ENCODE measurements at places on chromosomes 1 and 21.

DNA sequence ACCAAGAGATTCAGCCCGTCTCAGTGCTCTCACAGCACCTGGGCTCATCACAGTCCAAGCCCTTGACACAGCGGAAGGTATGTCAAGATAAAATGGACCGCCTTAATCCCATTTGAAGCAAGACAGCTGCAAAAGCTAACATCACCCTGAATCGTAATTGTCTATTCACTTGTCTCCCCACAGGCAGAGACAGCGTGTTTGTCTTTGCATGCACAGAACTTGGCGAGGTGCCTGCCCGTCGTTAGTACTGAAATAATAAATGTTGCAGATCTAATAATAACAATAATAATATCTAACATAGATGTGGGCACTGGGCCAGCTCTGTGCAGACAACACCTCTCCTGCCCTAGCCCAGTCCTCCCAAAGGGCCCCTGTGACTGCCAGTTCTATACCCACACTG, 271.7 kb downstream of the NPHP4 start:
- DNase-seq: no peak

GRCh38 chr1:5448486-5448885, 543.7 kb downstream of the NPHP4 start:
- DNase-seq: peak; percentile 24

- DNase-seq: no peak
Observed at GRCh38 chr1:180636138-180636537, 4.3 kb downstream of the XPR1 start.

DNA sequence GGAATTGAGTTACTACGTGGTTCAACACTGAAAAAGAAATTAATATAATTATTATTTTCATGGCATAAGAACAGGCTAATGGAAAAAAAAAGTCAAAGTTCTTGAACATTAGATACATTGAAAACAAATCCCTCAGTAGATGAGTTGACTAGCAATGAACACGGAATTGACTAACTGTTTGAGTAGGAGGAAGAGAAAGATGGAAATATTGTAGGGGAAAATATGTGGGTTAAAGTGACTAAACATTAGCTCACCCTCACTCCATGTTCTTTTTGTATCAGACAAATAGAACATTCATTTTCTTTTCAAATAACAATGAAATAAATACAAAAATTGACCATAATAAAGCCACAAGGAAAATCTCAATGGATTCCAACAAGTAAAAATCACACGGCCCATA, 84.3 kb downstream of the KCNK2 start:
- no peak for DNase-seq

DNA sequence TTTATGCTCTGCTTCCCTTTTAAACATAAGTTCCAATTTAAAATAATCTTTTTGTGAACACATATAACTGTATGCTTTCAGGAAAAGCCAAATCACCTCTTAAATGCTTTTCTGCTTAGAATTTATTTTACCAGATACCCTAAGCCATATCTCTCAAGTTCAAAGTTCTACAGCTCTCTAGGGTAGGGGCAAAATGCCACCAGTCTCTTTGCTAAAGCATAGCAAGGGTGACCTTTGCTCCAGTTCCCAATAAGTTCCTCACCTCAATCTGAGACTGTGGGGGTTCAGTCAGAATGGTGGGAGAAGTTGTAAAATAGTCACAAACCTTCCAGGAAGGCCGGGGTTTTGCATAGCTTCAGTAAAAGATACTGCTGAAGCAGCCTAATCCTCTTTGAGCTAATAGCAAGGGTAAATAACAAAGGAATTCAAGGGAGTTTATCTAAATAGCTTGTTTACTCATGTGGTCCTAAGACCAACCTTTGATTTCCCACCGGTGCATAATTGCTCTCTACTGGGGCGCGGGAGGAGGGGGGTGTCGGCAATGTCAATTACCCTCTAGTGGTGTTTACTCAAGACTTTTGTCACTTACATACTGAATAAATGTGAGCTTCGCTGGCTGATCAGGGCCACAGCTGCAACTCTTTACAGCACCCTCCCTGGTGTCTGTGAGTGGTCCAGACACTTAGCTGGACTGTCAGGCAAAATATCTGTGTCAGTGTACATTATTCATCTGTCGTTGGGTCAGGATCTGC, 1376.2 kb downstream of the NCAM2 start:
- no peak for DNase-seq

DNA sequence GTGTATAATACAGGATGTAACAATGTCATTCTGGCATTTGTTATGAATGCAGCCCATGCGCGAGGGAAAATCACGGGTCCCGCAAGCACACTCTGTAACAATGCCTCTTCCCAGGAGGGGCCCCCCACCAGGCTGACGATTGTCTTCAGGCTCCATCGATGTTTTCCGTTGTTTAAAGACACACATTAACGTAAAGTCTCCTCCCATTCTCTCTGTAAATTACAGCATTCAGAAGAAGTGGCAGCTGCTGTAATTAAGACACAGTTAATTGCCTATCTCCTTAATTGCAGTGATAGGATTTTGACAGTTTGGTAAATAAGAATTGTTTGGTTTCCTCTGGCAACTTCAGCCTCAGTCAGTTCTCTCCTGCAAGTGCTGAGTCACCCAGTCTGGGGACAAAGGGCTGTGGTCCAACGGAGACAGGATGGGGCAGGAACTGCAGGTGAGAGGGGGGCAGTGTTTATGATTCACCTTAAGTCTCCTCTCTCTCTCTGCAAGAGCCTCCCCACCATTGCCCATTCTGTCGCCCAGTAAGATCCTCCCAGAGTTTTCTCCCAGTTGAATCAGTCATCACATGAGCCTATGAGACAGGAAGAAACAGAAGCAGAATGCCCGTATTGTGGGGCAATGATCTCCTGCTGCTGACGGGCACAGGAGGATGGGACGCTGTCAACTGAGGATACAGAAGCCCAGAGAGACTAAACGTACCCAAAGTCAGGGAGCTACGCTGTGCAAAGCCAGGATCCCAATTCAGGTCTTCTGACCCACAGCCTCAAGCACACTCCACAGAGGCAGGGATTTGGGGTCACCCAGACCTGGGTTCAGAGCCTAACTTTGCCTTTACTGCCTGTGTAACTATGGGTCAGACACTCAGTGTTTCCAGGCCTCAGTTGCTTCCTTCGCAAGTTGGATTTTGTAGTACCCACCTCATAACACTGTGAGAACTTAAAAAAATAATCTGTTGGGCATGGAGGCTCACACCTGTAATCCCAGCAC, 110.0 kb downstream of the ADSS2 start:
- peak; percentile 13 for DNase-seq

DNA sequence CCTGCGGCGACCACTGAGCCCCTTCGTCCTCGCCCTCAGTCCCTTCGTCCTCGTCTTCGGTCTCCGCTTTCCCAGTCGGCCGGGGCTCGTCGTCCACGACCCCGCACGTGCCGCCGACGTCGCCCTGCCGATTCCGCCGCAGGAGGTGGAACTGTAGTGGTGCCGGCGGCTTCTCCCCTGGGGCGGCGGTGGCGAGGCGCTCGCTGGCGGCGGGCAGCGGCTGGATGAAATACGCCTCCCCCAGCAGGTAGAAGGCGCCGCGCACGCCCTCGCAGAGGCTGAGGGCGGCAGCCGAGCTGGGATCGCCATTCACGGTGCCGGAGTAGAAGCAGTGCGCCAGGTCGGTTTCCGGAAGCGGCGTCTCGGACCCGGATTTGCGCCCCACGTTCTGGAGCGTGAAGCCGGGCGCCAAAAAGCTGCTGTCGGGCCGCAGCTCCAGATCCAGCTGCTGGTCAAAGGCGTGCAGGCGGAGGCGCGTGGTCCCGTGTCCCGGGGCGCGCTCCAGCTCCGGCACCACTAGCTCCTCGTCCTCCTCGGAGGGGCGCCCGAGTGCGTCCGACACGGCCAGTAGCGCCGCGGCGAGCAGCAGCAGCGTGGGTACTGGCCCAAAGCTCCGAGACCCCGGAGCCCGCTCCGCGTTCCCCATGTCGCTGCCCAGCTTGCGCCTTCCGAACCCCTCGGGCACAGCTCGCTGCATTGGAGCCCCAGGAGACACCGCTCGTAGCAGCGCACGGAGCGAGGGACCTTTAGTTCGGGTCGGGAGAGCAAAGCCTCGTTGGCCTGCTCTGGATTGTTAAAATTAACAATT, 747 bp downstream of the ADAMTS1 start:
- DNase-seq: peak; percentile 13

DNA sequence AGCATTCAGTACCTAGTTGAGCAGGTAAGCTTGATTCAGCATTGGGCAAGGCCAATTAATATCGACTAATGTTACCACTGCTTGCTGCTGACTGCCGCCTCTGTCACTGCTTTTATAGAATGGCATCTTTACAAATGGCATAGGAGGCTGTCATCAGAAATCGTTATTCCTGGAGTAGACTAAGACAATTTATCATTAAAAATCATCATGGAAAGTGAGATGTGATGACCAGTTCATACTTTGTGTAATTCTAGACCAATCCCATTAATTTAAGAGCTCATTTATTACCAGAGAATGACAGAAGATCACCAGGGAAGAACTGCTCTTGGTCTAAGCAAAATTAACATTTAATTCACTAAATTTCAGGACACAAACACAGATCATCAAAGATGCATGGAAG, 254.0 kb downstream of the SPATA17 start:
- DNase-seq: no peak

DNA sequence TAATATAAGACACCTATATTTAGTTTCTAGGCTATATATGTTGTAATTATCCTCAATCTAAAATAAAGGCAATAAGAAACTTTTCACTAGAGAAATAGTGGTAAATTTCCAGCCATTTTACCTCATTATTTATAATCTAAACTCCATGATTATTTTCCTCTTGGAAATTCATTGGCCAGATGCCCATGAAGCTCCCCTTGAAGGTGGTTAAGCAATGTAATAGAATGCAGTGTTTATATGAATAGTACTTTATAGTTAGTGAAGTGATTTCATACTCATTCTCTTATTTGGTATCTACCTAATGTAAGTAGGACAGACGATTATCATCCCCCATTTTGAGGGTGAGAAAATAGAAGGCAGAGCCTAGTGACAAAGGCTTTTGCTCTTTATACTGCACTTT, 26.5 kb downstream of the NFYC start:
- no peak for DNase-seq

DNA sequence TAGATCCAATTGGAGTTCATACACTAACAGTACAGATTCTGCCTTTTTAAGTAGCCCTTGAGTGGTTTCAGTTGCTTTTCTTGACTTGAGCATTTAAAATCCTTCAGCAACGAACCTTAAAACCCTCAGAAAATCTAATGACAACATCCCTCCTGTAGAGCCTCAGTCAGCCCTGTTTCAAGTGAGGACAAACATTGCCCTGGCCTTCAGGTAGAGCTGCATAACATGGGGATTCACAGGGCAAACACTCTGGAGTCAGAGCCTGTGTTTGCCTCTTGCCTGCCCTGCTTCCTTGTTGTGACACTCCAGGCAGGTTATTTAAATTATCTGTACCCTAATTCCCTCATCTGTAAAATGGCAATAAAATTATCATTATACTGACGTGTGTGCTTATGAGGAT, 96.1 kb upstream of the KCNA3 start:
- no peak for DNase-seq

DNA sequence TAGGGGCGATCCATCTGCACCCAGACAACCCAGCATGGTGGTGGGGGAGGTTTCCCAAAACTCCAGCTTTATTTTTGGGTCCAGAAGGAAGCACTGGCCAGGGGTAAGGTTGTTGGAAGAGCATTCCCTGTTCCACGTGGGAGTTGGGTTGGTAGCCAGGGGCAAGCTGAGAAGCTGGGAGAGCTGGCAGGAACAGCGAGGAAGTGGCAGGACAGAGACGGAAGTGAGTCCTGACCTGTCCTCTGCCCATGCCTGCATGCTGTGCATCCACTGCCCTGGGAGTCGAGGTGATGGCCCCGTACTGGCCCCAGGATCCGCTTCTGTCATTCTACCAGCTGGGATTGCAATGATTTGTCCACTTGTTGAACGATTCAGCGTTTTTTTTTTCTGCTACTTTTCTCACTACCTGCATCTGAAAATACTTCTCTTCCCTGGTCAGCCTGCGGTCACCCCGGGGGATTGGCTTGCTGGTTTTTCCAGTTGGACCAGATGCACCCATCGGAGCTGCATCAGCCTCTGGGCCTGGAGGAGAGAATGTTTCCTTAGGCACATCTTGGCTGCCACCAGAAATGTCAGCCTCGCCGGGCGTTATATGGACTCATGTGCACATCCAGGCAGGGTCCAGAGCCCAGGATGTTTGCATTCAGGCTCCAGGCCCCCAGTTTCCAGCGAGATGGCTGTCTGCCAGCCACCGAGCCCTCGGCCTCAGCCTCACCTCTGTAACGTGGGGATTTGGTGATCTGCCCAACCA, 28.3 kb upstream of the TMPRSS2 start:
- no peak for DNase-seq

- no peak for DNase-seq
Observed at GRCh38 chr1:30089024-30089430, 634.4 kb downstream of the MATN1 start.

DNA sequence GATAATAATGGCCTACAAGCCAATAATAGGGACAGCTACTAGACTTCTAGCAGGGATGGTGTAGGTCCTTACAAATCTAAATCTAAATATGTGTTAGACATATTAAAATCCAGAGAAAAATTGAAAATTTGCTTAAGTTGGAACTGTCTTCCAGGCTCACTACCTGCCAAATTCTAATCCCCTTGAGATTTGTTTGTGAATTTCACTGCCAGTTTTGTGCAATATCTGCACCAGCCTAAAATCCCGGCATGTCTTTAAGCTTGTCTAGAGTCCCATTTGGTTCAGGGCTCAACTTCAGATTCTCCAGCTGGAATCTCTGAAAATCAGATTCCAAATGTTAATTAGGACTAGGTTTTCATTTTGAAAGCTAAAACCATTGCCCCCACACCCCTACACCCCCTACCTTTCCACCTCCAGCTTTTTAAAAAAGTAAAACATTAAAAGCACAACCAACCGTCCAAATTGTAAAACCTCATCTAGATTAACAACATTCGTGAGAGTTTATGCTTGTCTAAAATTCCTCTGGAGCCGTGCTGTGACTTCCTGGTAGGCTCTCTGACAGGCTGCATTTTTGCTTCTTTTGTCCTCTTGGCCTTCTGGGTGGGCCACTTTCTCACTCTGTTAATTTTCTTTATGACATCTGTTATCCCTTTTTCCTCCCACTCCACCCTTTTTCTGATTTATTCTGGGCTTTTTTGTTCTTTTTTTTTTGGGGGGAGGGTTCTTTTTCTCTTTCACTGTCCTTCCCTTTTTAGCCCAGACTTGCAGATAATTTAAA, 348.7 kb downstream of the PAPPA2 start:
- DNase-seq: no peak

DNA sequence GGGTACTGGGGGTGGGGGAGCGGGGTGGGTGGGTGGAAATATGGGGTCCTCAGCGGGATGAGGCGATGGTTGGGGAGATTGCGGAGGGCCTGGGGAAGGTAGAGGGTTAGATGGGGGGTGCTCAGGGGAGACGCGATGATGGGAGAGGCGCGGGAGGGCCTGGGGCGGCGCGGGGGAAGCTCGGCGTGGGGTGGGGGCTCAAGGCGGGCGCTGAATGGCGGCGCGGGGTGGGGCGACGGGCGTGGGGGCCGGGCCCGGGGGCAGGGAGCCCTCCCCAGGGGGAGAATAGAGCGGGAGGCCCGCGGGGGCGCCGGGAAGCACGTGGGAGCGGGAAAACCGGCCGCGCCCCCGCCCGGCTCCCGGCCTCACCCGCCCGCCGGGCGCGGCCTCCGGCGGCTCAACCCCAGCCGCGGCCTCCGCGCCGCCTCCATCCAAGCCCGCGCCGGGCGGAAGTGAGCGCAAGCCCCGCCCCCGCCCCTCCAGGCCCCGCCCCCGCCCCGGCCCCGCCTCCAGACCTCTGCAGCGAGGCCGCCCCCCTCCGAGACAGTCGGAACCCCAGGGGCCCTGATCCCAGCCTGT, at the start of gene FAAP20:
Gene FAAP20 (minus strand): TSS at position 454 of the 579 bp plus-strand sequence. CDS start 23 bp downstream, at position 431.
- no peak for DNase-seq

- DNase-seq: no peak
Observed at GRCh38 chr1:29744684-29745490, 508.6 kb downstream of the PTPRU start.
